Karpas-422 (cell line): ENCODE measurements at places on chromosomes 11 and 22. TPM values are rescaled to one million over a fixed set of nuclear protein-coding genes. Genes with fewer than 3 reads are reported as not detected.

HYOU1 gene
- 27.3 and 32.5 TPM in 2 replicates for total RNA-seq

TNNT3 gene
- 0.25 TPM in 1 of 2 replicates, not detected in the other for total RNA-seq

ART5 gene
- total RNA-seq: not detected in 2 replicates

APOA4 gene
- not detected in 2 replicates for total RNA-seq

DDX17 gene
- 465 and 736 TPM in 2 replicates for total RNA-seq
